ENCODE measurements at places on chromosomes 1 and 21.

DNA sequence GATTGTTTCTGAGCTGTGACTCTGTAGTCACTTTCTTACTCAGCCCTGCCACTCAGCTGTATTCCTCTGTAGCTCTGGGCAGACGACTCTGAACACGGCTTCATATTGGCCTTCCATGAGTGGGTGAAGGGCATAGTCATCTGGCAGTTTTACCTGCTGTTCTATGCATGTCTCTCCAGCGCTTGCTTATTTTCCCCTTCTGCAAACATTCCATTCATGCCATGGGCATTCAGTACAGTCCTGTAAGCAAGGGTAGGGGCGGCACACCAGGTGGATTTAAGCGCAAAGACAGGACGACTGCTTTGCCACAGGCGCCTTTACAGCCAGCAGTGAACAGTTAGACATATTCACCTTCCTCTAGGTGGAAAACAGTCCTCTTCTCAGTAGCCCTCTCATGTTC, 4.4 kb upstream of the WDR26 start:
- no peak for DNase-seq

DNA sequence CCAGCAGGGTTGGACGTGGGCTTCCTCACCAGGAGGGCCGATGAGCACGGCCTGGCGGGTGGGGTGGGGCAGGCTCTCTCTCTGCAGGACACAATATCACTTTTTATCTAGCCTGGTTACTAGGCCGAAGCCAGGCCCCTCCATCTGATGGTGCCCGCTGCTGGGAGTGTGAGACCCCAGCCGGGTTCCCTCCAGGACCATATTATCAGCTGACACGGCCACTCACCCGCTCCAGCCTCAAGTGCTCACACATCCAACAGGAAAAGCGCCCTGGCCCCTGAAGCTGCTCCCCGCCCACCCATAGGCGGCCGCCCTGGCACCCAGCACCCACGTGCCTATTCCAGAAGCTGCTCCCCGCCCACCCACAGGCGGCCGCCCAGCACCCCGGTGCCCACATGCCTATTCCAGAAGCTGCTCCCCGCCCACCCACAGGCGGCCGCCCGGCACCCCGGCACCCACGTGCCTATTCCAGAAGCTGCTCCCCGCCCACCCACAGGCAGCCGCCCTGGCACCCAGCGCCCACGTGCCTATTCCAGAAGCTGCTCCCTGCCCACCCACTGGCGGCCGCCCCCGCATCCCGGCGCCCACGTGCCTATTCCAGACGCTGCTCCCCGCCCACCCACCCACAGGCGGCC, 5.0 kb downstream of the SLC19A1 start:
- no peak for DNase-seq

DNA sequence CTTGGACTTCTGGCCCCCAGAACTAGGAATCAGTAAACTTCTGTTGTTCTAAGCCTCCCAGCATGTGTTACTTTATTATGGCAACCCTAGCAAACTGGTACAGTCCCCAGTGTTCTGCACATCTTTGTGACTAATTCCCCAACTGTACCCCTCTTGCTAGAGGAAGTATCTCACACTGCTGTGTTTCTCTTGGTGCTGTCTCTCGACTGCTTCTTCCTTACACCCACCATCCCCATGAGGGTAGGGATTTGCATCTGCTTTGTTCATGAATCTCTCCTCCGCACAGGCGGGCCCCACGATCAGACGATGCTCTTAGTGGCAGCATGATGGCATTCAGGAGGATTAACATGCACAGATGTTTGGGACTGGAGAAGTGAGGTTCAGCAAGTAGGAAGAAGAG, 46.7 kb downstream of the CLIC6 start:
- DNase-seq: no peak

GRCh38 chr1:116343019-116343418, 30.0 kb upstream of the ATP1A1 start:
- no peak for DNase-seq

GRCh38 chr1:206657751-206658150, 22.4 kb downstream of the DYRK3 start:
- DNase-seq: no peak

- no peak for DNase-seq
These were observed 169.4 kb upstream of the HMCN1 start for GRCh38 chr1:185564816-185565215.

GRCh38 chr1:72937905-72938304, 655.6 kb upstream of the NEGR1 start:
- no peak for DNase-seq

- DNase-seq: no peak
These were observed 45.7 kb downstream of the KCNN3 start for GRCh38 chr1:154824179-154825000.

GRCh38 chr1:36257375-36257767, 33.1 kb downstream of the THRAP3 start:
- DNase-seq: no peak

- DNase-seq: peak; percentile 25
These were observed 66.9 kb downstream of the ST6GALNAC5 start for GRCh38 chr1:76933847-76934815.

GRCh38 chr1:97414682-97415312, 506.0 kb downstream of the DPYD start:
- no peak for DNase-seq

DNA sequence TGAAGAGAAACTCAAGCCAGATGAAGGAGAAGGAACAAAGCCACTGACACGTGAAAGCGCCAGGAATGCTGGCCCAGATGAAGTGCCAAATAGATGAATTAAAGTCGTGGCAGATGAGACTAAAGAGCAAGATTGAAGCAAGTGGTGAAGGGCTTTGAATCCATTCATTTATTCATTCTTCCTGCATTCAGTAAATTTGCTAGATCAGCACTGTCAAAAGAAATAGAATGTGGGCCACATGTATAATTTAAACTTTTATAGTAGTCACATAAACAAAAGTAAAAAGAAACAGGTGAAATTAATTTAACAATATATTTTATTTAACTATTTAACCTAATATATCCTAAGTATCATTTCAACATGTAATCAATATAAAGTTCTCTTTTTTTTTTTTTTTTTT, 135.6 kb downstream of the ZZZ3 start:
- no peak for DNase-seq

- no peak for DNase-seq
These were observed 21.0 kb downstream of the EXO1 start for GRCh38 chr1:241869022-241869421.

GRCh38 chr1:160578525-160579191, 638 bp downstream of the CD84 start:
- DNase-seq: no peak

GRCh38 chr1:62325681-62326080, 6.4 kb upstream of the KANK4 start:
- no peak for DNase-seq

DNA sequence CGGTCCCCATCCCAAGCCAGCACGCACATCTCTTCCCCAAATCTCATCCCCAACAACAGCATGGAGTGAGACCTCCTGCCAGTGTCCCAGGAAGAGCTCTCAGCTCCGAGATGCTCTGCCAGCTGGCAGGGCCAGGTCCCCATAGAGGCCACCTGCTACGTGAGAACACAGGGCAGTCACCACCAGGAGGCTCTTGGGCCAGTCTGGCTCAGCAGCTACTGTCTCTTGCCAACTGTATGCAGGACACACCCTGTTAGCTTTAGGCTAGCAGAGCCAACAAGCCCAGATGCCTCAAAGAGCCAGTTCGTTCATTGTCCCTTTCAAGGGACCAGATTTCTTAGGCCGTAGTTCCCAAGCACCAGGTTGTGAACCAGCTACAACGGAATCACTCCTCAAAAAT, 36.9 kb downstream of the FBXO2 start:
- DNase-seq: no peak

GRCh38 chr1:51569284-51570062, 47.4 kb upstream of the OSBPL9 start:
- DNase-seq: no peak

DNA sequence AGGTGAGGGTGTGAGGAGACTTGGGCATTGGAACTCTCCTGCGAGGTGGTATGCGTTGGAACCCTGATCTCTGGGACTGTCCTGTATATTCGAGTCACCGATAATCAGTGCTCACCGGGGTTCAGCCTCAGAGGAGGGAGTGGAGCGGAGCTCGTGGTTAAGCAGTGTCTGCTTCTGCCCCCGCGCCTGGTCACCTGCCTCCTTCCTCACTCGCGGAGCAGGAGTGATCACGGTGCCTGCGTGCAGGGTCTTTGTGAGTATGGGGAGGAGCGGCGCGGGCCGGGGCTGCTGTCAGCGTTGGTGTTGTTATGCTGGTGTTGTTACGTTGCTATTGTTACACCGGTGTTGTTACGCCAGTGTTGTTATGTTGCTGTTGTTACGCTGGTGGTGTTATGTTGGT, 23.3 kb downstream of the H6PD start:
- no peak for DNase-seq

DNA sequence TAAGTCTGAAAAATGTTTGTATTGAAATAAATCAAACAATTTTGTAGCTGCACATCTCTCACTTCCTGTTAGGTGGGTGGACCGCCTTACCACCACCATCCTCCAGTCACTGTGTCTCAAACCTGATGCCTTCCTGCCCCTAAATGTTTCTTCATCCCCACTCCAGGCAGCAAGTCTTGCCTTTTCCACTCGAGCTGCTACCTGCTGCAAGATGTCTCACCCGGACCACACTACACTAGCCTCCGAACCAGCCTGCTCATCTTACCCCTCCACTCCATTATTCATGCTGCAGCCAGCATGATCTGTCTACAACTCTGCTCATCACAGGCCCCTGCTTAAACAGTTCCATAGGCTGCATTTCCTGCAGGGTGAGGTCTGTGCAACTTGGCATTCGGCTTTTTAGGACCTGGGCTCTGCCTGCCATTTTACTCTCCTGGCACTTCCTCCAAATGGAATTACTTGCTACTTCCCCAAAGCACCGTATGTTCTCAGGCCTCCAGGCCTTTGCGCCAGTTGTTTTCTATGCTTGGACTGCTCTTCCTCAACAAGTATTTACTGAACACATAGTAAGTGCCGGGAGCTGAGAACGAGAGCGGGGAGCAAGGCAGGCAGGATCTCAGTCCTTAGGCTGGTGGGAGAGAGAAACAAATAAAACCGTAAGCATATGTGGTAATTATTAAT, 5.2 kb upstream of the SF3A3 start:
- no peak for DNase-seq

DNA sequence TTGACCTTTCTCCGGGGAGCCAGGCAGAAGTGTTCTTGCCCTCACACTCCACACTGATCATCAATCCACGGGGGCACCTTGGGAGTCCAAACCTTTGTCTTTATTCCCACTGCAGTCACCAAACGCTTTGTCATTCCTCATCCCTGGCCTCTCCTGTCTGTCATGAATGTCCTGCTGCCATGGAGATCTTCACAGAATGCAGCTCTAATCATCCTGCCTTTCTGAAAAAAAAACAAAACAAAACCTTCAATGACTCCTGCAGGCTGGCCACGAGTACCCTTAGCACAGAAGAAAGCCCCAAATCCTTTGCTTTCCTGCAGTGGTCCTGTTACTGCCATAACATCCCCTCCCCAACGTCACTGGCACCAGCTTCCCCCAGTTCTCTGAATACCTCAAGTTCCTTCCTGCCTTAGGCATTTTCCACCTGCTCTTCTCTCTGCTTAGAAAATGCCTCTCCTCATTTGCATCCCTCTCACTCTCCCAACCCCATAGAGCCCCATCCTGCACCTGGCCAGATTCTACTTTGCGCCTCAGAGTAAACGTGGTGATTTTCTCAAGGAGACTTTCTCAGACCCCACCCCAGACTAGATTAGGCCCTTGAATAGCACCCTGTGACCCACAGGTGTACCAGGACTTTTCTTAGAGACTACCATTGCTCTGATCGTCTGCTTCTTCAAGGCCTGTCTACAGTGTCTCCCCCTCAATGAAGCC, 131.2 kb downstream of the AK5 start:
- no peak for DNase-seq

DNA sequence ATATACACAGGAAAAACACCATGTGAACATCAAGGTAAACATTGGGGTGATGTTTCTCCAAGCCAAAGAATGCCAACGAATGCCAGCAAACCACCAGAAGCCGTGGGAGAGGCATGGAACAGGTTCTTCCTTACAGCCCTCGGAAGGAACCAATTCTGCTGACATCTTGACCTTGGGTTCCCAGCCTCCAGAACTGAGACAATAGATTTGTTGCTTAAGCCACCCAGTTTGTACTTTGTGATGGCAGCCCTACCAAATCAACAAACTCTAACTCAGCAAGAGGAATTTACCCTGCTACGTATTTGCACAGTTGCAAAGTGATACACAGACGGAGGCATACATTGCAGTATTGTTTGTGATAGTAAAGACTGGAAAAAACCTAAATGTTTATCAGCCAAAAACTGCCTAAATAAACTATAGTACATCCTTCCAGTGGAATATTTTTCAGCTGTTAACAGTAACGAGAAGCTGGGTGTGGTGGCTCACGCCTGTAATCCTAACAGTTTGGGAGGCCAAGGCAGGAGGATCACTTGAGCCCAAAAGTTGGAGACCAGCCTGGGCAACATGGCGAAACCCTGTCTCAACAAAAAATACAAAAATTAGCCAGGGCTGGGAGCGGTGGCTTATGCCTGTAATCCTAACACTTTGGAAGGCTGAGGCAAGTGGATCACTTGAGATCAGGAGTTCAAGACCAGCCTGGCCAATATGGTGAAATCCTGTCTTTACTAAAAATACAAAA, 12.5 kb upstream of the ZC3H12A start:
- DNase-seq: no peak
